DMS153 (cell line): ENCODE measurements at places on chromosomes 6 and 20.

- DNase-seq = no peak
Measured at GRCh38 chr20:347317-347639, 367 bp downstream of the NRSN2 start.

- DNase-seq = peak; percentile 58
Measured at GRCh38 chr20:9616833-9617461, 102.6 kb downstream of the LAMP5 start.

GRCh38 chr6:23278180-23278532 lies 708.8 kb downstream of the HDGFL1 start:
- no peak for DNase-seq

DNA sequence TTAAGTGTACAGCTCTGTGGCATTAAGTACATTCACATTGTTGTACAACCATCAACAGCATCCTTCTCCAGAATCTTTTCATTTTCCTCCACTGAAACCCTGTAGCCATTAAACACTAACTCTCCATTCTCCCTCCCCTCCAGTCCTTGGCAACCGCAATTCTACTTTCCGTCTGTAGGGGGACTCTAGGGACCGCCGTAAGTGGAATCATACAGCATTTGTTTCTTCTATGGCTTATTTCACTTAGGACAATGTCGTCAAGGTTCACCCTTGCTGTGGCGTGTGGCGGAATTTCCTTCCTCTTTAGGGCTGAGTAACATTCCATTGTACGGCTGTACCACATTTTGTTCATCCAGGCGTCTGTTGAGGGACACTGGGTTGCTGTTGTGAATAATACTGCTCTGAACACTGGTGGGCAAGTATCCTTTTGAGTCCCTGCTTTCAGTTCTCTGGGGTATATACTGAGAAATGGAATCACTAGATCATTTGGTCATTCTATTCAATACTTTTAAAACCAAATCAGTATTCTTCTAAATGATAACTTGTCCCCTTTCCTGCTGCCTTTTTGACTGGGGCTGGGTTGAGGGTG lies 50.7 kb downstream of the PPP1R3G start:
- DNase-seq = no peak

- no peak for DNase-seq
Measured at GRCh38 chr6:43995137-43995536, 132.1 kb downstream of the MRPL14 start.

GRCh38 chr20:63486300-63486855 lies 12.5 kb downstream of the EEF1A2 start:
- DNase-seq = no peak

GRCh38 chr6:167799033-167799821 lies 27.5 kb upstream of the AFDN start:
- no peak for DNase-seq

DNA sequence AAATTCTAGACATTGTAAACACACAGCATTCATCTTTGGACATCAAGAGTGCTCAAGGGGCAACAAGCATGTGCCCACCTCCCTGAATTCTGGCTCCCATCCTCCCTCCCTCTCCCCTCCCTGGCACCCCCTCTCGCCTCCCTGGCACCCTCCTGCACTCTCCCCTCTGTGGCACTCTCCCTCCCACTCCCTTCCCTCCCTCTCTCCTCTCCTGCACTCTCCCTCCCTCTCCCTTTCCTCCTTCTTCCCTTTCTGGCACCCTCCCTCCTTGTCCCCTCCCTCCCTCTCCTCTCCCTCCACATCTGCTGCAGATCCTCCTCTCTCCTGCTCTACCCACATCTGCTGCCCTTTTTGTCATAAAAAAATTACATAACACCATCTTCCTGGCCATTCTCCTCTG lies 113.0 kb upstream of the SLC22A23 start:
- no peak for DNase-seq

DNA sequence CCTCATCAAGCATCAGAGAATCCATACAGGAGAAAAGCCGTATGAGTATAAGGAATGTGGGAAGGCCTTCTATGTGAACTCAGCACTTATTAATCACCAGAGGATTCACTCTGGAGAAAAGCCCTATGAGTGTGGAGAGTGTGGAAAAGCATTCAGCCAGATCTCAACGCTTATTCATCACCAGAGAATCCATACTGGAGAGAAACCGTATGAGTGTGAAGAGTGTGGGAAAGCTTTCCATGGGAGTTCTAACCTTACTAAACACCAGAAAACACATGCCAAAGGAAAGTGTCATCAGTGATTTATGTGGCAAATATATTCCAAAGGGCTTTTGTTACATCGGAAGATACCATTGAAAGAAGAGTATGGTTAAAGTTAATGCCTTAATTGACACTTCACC lies 25.4 kb downstream of the ZKSCAN8 start:
- DNase-seq = no peak

- no peak for DNase-seq
Measured at GRCh38 chr20:19777981-19778380, 19.9 kb downstream of the RIN2 start.

DNA sequence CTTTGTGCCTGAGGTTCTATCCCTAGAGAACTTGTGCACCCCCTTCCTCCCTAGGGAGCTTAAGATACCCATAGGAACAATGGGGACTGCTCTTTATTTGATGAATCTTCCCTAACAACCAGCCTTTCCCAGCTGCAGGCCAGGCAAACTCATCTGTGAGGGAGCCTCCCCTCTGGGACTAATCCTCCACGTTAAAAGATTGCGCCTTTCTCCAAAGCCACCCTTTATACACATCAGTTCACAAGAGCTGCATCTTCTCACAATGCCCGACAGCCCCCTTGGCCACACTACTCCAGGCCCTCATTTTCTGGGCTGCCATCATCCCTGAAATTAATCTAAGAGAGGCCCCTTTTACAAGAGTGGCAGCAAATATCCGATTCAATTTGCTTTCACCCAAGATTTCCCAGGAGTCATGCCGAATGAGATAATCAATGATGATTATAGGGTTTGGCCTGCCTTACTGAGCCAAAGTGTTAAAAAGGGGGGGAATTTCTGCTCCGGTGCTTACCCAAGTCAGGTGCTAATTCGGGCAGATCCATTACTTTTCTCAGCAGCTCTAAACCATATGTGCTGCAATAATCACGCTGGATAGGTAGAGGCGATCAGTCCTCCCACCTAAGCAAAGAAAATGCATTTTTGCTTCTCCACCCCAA lies 336.5 kb downstream of the KIF16B start:
- DNase-seq = no peak

DNA sequence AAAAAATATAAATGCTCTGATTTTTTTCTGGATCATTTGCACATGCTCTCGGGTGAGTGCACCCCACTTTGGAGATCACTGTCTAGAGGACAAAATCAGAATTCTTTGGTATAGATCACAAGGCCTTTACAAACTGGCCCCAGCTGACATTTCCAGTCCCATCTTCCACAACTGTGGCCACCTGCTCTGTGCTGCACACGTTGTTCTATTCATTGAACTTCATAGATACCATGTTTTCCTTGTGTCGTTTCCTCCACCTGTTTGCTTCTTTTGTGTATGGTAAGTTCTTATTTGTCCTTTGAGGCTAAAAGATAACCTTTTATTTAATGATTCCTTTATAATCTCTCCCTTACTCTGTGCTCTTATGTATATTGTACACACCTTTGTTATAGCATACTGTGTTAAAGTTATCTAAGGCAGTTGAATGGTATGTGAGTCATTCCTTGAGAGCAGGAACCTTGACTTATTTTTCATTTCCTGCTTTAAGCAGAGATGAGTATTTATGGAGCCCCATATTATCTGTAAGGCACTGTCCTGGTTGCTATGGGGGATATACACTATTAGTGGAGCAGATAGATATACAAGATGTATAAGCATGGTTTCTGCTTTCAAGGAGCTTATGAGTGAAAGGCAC lies 12.0 kb upstream of the SLC17A5 start:
- peak; percentile 74 for DNase-seq

- no peak for DNase-seq
Measured at GRCh38 chr6:165543781-165544180, 119.3 kb downstream of the PDE10A start.

GRCh38 chr6:145787688-145788087 lies 26.9 kb downstream of the FBXO30 start:
- no peak for DNase-seq

GRCh38 chr6:15364401-15365037 lies 118.7 kb downstream of the JARID2 start:
- no peak for DNase-seq

GRCh38 chr6:43476746-43477145 lies 624 bp upstream of the TJAP1 start:
- no peak for DNase-seq

GRCh38 chr6:4533576-4533975 lies 242.6 kb upstream of the CDYL start:
- DNase-seq = no peak

DNA sequence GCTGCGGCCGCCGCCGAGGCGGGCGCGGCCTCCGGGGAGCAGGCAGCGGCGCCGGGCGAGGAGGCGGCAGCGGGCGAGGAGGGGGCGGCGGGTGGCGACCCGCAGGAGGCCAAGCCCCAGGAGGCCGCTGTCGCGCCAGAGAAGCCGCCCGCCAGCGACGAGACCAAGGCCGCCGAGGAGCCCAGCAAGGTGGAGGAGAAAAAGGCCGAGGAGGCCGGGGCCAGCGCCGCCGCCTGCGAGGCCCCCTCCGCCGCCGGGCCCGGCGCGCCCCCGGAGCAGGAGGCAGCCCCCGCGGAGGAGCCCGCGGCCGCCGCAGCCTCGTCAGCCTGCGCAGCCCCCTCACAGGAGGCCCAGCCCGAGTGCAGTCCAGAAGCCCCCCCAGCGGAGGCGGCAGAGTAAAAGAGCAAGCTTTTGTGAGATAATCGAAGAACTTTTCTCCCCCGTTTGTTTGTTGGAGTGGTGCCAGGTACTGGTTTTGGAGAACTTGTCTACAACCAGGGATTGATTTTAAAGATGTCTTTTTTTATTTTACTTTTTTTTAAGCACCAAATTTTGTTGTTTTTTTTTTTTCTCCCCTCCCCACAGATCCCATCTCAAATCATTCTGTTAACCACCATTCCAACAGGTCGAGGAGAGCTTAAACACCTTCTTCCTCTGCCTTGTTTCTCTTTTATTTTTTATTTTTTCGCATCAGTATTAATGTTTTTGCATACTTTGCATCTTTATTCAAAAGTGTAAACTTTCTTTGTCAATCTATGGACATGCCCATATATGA lies 3.2 kb downstream of the MARCKS start:
- no peak for DNase-seq

DNA sequence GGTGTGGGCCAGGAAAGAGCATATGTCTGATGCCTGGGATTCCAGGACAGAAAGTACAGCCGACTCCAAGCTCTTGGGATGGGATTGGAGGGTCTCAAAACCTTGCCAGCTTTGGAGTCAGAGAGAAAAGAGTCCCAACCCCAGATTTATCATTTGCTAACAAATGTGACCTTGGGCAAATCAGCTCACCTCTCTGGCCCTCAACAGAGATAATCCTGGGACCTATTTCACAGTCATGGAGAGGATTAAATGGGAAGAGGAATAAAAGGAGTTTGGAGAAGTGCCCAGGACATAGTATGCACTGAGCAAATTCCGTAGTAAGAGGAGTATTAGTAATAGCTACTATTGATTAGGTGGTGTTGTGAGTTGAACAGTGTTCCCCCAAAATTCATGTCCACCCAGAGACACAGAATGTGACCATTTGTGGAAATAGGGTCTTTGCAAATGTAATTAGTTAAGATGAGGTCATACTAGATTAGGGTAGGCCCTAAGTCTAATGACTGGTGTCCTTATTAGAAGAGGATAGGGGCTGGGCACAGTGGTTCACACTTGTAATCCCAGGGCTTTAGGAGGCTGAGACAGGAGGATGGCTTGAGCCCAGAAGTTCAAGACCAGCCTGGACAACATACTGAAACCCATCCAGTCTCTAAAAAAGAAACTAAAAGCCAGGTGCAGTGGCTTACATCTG lies 17.1 kb downstream of the RIPOR3 start:
- DNase-seq = no peak

GRCh38 chr6:83069633-83070032 lies 2.2 kb downstream of the DOP1A start:
- no peak for DNase-seq

DNA sequence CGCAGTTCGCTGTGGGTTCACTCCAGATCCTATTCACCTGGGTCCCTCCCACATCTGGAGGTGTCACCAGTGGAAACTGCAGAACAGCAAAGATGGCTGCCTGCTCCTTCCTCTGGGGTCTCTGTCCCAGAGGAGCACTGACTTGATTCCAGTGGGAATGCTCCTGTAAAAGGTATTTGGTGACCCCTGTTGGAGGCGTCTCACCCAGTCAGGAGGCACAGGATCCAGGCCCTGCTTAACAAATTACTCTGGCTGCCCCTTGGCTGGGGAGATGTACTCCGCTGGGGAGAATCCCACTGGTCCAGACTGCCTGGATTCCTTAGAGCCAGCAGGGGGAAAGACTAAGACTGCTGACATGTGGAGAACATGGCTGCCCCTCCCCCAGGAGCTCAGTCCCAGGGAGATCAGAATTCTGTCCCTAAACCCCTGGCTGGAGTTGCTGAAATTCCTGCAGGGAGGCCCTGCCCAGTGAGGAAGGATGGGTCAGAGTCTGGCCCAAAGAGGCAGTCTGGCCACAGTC lies 483.0 kb downstream of the CBLN4 start:
- DNase-seq = no peak

GRCh38 chr6:35668744-35669450 lies 19.8 kb downstream of the FKBP5 start:
- no peak for DNase-seq

- no peak for DNase-seq
Measured at GRCh38 chr20:11159728-11160127, 485.9 kb upstream of the JAG1 start.

GRCh38 chr20:2244993-2245392 lies 50.8 kb upstream of the TGM3 start:
- no peak for DNase-seq

GRCh38 chr6:135703621-135704020 lies 147.9 kb upstream of the PDE7B start:
- no peak for DNase-seq

DNA sequence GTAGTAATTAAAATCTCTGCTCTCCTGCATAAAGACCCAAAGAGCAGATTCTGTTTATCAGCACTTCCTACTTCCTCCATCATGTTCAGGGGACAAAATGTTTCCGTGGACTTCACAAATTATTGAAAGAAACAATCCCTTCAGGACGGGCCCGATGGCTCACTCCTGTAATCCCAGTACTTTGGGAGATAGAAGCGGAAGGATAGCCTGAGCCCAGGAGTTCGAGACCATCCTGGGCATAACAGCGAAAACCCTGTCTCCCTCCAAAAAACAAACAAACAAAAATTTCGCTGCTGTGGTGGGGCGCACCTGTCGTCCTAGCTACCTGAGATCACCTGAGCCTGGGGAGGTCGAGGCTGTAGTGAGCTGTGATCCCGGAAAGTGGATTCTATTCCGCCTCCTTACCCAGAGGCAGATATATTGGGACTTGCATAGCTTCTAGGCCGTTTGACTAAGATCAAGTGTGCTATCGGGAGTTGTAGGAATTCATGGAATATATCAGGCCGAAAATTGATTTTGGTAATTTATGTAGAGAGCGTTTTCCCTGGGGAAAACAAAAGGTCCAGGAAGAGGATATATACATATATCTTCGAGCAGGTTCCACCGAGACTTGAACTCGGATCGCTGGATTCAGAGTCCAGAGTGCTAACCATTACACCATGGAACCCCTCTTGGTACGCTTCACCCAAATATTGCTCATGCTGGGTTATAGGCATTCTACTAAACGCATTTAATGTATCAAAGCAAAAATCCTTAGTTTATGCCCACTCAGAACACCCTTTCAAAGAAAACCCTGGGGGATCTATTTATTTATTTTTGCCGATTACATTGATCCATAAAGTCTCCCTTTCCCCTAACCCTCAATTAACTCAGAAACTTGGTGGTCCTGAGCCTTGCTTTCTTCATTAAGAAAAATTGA lies 74.5 kb upstream of the ZNF184 start:
- no peak for DNase-seq
